WTC11 (cell line): ENCODE measurements at places on chromosomes 6 and 20. TPM values are rescaled to one million over a fixed set of nuclear protein-coding genes. Genes with fewer than 3 reads are reported as not detected.

GRCh38 chr6:53837865-53838769 is 43.3 kb downstream of the LRRC1 start:
- no peaks in the 10 kb centered on the region; the same call in 1 of the 2 replicates for H3K27me3 ChIP-seq
- peaks cover 26% of the 10 kb centered on the region for H3K4me1 ChIP-seq
- peaks cover 8% of the 10 kb centered on the region; the same call in 1 of the 2 replicates for H3K36me3 ChIP-seq
- no peak for DNase-seq
- H3K4me3 ChIP-seq: no peak overlapping the region
- H3K27ac ChIP-seq: no peak overlapping the region

GRCh38 chr6:118746145-118746824 is 94.9 kb upstream of the CEP85L start:
- no peaks in the 10 kb centered on the region for H3K27me3 ChIP-seq
- DNase-seq: no peak

SNX21 gene
- total RNA-seq: 17.9 to 23.1 TPM (median 21.7 TPM) in 3 replicates

ADGRF5 gene
- total RNA-seq: 0.11 to 0.25 TPM (median 0.24 TPM) in 3 replicates

- H3K27me3 ChIP-seq: peaks cover 2% of the 10 kb centered on the region
- no peaks in the 10 kb centered on the region for H3K36me3 ChIP-seq
- H3K4me3 ChIP-seq: no peak overlapping the region
- peaks cover 9% of the 10 kb centered on the region; the same call in 1 of the 2 replicates for H3K4me1 ChIP-seq
- no peak for DNase-seq
- no peak overlapping the region for H3K27ac ChIP-seq
Observed at GRCh38 chr20:41380551-41381193, 14.1 kb upstream of the EMILIN3 start.

GRCh38 chr6:141290941-141291721 is 841.6 kb upstream of the GJE1 start:
- H3K4me1 ChIP-seq: no peaks in the 10 kb centered on the region
- no peak overlapping the region for H3K27ac ChIP-seq
- H3K4me3 ChIP-seq: no peak overlapping the region
- DNase-seq: no peak

PM20D2 gene
- total RNA-seq: 4.8 to 5.1 TPM (median 4.9 TPM) in 3 replicates

NOX3 gene
- 0.09 TPM in 1 of 3 replicates, not detected in the others for total RNA-seq
